ENCODE measurements at places on chromosomes 7 and 10.
A peak's percentile ranks its signal among the peaks of the same experiment; 100 is the strongest.

DNA sequence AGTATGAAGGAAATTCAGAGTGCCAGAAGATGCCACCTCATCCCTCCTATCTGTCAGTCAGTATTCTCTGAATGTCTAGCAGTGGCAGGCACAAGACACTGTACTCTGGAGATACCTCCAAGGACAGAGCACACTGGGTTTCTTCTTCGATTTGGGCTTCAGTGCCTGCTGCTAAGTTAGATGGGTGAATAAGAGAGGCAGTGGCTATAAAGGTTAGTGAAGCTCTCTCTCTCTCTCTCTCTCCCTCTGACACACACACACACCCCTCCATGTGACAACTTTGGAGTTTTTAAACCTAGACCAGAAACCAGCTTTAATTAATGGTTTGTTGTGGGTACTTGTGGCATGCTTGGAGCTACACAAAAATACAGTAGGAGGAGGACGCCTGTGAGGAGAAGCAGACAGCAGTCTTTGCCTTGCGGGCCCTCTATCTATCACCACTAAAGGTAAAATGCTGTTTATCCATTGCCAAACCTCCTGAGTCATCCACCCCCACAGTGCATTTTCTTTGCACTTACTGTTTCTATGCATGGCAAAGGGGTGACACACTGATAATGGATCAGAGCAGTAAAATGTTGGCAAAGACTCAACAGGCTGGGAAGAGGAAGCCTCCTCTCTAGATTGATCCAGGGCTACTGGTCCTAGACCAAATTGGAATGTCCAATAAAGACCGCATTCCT is 102.5 kb downstream of the TRIL start:
- DNase-seq = peak; percentile 99

GRCh38 chr10:110414548-110415309 is 83.0 kb upstream of the DUSP5 start:
- peak; percentile 90 for DNase-seq

DNA sequence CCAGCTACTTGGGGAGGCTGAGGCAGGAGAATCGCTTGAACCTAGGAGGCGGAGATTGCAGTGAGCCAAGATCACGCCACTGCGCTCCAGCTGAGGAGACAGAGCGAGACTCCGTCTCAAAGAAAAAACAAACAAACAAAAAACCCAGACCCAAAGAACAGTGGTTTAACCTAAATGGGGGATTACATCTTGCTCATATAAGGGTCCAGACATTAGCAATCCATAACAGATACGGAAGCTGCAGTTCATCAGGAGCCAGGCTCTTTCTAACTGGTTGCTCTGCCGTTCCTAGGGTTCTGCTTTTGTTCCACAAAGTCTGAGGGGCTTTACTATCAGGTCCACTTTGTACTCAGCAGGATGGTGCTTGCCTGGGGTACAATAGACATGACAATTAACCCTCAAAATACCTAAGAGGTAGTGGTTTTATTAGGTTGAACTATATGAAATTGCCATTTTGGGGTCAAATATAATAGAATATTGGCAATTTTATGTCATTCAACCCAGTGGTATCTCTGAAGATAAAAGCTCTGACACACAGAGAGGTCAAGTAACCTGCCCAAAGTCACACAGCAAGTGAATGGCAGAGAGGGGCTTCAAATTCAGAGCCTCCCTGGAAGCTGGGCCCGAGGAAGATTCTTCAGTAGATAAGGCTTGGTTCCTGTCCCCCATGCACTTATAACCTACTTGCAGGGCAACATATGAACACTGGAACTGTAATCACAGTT is 21.3 kb downstream of the NYAP1 start:
- DNase-seq = no peak

- no peak for DNase-seq
These were observed 69.0 kb downstream of the ADD3 start for GRCh38 chr10:110076559-110077318.

- DNase-seq = no peak
These were observed 43.4 kb upstream of the C1GALT1 start for GRCh38 chr7:7138897-7139296.

GRCh38 chr10:128518000-128518399 is 391.8 kb upstream of the MKI67 start:
- DNase-seq = no peak

GRCh38 chr10:129078346-129078745 is 388.7 kb upstream of the MGMT start:
- DNase-seq = no peak

DNA sequence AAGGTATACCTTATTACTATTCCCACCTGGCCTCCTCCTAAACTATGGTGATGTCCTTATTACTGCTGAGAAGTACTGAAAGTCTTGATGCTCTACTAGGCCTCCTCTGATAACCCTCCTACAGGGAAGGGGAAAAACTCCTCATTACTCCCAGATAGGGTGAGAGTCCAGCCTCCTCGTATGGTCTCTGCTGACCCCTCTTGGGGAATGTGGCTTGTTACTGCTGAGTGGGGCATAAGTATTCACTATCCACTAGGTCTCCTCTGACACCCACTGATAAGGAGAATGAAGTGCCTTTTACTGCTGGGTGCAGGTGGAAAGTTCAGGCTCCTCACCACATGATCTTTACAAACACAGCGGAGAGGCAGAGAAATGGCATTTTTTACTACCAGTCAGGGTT is 222.9 kb downstream of the CHRM2 start:
- DNase-seq = no peak

DNA sequence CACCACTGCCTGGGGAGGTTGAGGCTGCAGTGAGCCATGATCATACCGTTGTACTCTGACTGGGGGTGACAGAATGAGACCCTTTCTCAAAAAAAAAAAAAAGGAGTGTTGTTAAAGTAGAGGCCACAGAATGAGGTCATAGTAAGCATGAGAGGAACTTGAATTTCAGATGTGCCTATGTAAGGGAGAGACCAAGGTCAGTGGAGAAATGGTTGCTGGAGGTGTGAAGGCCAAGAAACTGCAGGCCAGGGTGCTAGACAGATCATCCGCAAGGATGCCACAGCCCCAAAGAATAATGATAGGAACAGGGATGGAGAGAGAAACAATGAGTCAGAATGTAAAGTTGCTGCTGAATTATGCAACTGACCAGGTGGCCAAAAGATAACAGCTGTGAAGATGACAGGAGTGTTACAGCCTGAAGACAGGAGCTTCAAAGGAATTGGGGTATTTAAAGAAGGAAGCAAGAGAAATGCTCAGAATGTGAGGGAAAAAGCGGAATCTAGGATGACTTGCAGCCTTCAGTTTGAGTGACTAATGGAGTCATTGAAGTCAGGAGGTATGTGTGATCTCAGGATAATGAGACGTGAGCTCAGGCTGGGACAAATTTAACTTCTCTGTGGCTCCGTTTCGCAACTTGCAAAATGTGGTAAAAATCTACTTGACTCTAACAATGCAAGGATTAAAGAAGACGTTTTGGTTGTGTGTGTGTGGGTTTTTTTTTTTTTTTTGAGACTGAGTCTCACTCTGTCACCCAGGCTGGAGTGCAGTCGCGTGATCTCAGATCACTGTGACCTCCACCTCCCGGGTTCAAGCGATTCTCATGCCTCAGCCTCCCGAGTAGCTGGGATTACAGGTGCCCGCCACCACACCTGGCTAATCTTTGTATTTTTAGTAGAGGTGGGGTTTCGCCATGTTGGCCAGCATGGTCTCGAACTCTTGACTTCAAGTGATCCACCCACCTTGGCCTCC is 22.2 kb downstream of the TYW1B start:
- DNase-seq = no peak

- DNase-seq = peak; percentile 69
These were observed 1.4 kb downstream of the VOPP1 start for GRCh38 chr7:55570939-55571338.

- DNase-seq = no peak
These were observed 9.6 kb downstream of the MAFK start for GRCh38 chr7:1539882-1540775.

- DNase-seq = no peak
These were observed 7.4 kb upstream of the VIM start for GRCh38 chr10:17220652-17221100.

- no peak for DNase-seq
These were observed 189.7 kb downstream of the C7orf25 start for GRCh38 chr7:42722198-42722597.

DNA sequence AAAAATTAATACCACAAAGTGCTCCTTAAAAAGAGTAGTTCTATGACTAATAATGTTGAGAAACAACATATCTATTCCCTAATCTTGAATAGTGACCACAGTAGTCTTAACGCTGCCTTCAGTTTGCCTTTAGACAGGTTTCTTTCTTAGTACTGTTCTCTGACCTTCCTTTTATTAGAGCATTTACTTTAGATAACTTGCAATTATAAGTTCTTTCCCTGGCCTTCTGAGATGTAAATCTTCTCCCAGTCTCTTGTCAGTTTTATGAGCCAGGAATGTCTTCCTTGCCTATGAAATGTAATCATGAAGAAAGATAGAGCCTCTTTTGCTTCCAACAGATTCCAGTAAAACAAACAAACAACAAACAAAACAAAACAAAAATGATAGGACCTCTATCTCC is 1119.8 kb upstream of the LRRTM3 start:
- no peak for DNase-seq

DNA sequence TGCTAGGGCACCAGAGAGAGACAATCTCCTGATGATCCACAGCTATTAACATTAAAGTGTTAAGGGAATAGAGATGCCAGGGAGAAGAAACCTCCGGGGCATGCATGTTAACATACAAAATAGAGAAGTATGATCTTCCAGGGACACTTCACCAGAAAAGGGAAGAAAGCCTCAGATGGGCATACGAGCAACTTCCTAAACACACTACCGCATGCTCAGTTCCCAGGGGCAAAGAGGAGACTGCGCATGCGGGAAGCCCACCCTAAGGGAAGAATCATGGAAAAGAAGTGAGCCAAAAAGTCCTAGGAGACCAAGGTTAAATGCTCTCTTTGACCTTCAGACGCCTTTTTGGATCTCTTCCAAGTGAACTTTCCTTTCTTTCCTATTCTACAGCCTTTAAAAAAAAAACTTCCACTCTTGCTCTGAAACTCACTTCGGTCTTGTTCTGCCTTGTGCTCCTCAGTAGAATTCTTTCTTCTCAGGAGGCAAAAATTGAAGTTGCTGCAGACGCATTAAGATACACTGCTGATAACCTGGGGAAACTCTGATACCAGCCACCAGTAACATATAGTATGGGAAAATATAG is 1211.3 kb downstream of the REEP3 start:
- DNase-seq = no peak
